Activated CD8-positive, alpha-beta memory T cell treated with anti-CD3 and anti-CD28 coated beads for 1 hour (primary cell): ENCODE measurements at places on chromosomes 5 and 9.

DNA sequence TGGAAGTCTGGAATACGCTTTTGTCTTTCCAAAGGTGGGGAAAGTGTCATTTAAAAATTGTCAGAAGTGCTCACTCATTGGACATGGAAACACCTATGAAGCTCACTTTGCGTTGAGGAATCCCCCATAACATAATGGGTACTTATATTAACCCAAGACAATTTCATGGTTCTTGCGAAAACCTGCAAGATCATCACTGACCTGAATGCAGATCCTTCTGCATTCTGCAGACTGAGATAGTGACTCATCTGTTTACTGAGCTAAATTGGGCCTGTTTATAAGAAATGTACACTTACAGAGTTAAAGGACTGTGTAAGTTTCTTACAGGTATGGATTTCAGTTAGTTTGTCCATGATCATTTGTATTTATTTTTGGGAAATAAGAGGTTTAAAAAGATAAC is 153.0 kb downstream of the HMHB1 start:
- DNase-seq = no peak

DNA sequence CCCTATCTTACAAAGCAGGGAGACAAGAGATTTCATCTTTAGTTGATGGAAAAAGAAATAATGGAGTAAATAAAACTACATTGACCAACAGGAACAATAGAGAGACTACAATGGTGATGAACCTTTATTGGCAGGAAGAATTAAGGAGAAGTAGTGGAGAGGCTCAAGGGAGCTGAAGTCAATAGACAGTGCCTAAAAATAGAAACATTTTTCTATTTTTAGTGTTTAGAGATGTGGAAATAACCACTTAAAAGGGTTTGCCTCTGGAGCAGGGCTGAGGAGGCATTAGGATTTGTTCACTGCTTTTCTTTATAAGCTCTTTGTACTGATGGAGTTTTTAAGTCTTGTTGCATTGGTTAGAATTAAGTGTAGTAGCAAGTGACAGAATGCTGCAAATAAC is 98.4 kb upstream of the ERCC6L2 start:
- DNase-seq = no peak

DNA sequence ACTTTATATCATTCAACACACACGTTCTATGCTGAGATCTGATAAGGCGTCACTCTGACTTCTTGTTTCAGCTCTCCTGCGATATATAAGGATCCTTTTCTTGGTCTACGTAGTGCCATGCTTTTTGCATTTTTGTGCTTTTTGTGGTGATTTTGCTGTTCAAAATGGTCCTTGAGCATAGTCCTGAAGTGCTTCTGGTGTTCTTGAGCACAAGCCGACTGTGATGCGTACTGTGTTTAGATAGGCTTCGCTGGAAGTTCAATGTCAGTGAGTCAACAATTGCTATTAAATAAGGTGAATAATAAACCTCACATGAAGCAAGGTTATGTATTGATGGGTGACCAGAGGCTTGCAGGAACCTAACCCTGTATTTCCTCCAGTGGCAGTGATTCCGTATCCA is 46.8 kb downstream of the ACO1 start:
- DNase-seq = no peak

DNA sequence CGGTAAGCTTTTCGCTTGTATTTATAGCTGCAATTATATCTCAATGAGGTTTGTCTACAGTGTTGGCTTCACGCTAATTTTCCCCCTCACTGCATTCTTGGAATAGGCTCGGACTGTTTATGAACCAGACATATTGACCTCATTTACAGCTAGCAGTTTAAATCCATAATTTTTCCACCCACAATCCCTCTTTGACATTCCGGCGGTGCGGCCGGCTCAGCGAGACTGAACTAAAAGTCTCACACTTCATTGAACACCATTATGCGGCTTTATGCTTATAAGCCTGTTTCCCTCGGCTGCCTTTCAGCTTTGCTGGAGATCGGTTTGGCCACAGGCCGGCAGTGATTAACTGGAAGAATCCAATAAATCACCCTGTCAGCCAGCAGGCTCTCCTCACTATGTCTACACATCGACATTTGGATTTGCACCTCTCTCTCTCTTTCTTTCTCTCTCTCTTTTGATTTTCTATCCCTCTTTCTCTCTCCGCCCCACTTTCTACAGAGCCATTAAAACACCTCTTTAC is 315.0 kb upstream of the TLE4 start:
- no peak for DNase-seq

DNA sequence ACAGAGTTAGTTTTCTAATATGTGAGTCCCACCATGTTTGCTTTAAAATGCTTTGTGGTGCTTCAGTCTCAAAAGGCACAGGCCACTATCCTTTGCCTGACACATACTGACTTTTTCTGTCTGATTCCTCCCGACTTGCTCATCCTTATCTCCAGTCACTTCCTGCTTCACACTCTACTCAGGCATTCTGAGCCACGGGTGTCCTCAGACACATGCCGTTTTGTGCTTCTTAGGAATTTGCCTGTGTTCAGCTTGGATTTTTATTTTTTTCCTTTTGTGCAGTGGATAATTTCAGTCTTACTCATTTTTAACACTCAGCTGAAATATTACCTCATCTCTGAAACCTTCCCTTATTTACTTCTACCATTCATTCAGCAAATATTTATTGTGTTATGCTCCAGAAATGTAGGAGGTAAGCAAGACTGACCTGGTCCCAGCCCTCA is 54.1 kb downstream of the MAN2A1 start:
- DNase-seq = no peak

GRCh38 chr5:100772006-100772405 is 131.1 kb downstream of the ST8SIA4 start:
- DNase-seq = no peak

DNA sequence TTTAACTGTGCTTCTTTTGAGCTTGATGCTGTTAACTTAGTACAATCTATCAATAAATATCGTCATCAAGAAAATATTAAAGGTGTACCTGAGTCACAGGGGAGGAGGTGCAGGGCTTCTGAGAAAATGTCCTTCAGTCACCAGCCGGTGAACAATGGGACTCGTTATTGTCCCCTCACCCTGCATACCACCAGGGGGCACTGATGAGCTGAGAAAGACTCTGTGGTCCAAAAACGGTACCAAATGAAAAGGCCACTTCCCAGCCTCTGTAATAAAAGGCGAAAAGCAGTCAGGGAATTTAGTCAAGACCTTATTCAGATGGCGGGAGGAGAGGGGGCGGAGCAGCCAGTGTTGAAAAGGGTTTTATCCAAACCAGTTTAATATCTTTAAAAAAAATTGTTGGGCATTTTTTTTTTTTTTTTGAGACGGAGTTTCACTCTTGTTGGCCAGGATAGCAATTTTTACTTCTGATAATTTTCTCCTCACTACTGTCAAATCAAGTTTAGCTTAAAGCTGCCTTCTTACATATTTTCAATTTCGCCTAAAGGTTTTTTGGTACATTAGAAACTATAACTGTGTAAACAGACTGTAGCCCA is 271.9 kb upstream of the ADAMTS16 start:
- no peak for DNase-seq

- no peak for DNase-seq
Observed at GRCh38 chr9:114461468-114461867, 43.8 kb downstream of the WHRN start.

DNA sequence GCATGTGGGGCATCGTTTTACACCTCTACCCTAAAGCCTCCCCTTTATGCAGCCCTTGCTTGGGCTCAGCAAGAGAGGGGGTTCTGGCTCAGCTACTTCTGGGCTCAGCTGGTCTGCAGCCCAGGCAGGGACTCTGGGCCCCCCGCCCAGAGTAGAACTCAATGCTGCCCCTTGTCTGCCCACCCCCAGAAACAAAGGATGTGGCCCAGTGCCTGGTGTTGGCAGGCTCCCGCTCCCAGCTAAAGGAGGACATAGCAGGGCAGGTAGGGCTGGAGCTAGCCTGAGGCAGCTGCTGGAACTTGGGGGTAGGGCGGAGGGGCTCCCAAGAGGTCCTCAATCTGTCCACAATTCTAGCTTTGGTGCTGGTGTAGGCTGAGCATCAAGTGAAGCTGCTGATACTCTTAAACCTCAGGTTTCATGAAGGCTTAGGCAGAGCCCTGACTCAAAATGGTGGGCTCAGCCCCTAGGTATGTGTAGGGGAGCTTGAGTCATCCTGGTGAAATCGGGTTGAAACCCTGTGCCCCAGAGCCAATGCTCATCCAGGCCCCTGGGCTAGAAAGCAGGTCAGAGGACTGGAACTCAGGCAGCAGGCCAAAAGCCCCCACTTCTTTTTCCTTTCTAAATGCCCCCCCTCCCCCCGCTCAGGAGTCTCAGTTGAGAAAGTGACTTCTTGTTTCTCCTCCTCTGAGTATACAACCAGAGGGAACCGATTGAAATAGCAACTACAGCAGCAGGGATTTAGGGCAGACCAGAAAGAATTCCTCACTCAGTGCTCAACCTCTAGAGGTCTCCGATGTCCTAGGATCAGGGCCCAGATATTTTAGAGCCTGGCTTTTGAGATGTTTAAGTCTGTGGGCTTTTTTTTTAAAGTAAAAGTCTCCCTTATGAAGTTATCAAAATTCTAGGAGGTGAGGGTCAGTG is 11.4 kb downstream of the PSD2 start:
- DNase-seq = no peak

DNA sequence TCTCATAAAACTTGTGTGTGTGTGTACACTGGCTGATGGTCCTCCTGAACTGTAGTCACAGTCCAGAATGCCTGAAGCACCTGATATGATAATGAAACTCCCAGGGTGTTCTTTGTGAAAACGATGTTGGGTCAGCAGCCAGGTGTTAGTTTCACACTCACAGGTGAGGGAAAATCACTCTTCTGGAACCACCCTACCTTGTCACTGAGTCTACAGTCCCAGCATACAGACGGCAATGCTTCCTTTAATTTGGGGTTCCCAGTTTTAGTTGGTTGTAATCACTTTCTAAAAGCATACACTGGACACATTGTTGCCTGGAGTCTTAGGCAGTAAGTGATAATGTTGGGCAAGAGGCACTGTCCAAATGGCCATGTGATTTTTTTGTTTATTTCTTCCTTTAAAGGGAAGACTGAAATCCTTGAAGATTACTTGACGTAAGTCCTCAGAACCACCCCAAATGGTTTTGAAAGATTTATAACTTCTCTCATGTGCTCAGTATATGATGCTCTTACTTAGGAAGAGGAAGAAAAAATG is 18.2 kb upstream of the MGAT1 start:
- no peak for DNase-seq

DNA sequence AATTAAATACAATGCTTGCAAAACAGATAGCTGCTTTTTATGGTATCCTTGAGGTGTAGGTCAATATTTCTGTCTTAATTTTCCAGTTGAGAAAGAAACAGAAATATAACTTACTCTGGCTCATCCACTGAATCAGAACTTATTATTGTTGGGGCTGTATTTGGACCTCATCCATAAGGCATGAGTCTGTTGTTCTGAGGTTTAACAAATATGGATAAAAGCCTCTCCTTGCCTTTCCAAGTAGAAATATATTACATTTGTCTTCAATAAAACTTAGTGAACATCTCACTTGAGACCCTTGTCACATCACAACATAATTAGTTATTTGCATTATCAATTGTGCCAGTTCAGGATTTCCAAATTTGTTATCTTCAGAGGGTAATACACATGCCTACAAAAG is 525.8 kb downstream of the AGTPBP1 start:
- no peak for DNase-seq

DNA sequence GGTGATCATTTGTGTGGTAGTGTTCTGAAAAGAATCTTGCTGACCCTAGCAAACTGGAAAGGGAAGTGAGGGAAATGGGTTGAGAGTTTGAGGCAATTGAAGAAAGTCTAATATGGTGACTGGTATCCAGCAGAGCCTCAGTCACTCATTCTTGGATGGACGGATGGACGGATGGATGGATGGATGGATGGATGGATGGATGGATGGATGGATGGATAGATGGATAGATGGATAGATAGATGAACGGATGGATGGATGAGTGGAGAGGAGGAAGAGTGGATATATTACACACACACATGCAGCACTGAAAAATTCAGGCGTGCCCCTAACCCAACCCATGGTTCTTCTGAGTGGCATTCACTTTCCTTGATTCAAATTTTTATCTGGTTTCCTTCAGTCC is 277.6 kb downstream of the EBF1 start:
- DNase-seq = no peak

GRCh38 chr5:108639366-108639765 is 108.3 kb upstream of the FER start:
- no peak for DNase-seq

DNA sequence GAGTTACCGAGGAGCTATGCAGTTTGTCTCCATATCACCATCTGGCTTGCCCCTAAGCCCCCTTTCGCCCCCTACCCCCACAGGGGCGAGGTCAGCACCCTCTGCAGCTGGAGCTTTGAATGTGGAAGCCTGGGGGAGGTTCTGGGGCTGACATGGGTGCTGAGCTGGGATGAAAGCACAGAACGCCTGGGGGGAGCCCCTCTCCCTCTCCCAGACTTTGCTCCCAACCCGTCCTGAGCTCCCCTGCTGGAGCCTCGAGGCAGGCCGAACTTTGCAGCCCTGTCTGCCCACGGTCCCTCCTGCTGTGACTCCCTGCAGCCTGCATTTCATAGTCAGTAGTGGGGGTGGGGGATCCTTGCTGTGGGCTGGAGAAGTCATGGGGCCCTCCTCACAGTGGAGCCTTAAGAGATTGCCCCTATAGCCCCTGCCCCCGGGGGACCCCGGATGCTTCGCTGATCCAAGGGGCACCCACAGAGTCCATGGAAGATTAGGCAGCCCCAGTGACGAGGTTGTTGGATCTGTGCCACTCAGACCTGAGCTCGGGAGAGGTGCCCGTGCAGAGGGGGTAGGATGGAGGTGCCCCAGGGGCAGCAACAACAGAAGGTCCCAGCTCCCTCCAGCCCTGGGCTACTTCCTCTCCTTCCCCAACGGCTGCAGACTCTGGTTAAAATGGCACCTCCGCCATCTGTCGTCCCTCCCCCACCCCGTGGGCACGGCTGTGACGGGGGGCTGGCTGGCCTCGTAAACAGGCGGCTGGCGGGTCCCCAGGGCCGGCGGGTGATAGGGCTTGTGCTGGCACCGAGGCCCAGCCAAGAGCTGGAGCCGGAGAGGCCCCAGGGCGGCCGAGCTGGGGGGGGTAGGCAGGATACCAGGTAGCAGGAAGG is 162.0 kb downstream of the C9orf50 start:
- no peak for DNase-seq

DNA sequence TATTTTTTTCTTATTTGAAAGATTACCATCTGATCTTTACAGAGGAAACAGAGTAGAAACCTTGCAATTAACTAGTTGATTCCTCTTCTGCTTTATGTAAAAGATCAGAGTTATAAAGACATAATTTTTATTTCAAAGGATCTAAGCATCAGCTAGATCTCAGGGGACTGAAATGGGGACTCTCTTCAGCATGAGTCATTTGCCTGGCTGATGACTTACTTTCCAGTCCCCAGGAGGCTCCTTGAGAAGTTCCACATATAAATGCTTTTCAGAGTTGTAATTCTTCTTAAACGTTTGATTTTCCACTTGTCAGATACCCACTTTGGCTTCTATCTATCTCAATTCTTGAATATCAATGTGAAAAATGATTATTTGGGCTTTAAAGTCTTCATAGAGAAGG is 389.4 kb downstream of the RAB3C start:
- DNase-seq = no peak

GRCh38 chr5:75610201-75610600 is 1.1 kb upstream of the ANKDD1B start:
- no peak for DNase-seq
